ENCODE measurements at places on chromosomes 3 and 15.
A peak's percentile ranks its signal among the peaks of the same experiment; 100 is the strongest.

DNA sequence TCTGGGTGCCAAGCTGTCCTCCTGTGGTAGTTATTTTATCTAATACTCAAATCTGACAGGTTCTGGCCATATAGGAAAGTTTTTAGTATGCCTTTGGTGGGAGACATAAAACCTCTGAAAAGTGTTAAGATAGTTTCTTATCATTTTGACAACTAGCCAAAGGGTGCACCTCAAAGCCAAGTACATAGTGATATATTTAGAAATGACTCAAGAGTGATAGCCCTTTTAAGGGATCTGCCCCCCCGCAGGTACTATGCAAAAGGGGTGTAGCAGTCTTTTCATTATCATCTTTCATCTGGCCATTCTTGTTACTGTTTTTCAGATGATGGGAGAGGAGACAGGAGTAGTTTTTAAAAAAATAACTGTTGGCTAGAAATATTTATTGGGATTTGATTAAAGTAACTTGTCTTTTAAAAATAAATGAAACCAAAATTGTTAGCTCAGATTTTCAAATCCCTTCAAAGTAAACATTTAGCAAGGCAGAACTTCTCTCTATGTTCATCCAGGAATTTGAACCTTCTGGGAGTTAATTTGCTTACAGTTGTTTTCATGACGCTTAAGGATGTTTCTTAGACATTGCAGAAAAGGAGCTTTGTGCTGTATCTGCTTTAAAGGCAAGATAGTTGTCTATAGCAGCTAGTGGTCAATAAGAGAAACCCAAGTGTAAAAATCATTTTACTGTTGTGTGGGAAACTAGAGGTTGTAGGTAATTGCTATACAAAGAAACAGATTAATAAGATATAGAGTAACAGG is 5.1 kb downstream of the PHLDB2 start:
- no peak for DNase-seq

DNA sequence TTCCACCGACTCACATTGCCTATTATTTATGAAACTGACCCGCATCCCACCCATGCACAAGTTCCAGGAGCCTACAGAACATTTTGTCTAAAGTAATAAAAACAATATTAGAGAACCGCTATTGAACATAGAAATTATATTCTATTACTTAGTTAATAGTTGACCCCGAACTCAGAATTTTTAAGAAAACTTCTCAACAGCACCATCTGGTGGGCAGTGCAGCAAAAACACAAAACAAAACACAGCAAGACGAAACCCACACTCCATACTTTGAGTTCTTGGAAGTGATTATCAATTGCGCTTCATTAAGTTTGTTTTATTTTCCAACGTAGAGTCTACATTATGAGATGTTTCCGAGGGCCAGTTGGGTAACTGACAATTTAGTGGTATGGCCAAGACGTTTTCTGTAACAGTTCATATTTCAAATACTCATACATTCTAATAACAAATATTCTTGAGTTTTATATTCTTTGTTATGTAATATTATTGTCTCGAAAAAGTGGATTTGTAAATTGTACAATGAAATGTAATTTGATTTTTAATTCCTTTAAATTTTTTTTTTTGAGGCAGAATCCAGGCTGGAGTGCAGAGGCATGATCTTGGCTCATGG is 24.0 kb upstream of the C3orf70 start:
- DNase-seq, result peak; percentile 23

DNA sequence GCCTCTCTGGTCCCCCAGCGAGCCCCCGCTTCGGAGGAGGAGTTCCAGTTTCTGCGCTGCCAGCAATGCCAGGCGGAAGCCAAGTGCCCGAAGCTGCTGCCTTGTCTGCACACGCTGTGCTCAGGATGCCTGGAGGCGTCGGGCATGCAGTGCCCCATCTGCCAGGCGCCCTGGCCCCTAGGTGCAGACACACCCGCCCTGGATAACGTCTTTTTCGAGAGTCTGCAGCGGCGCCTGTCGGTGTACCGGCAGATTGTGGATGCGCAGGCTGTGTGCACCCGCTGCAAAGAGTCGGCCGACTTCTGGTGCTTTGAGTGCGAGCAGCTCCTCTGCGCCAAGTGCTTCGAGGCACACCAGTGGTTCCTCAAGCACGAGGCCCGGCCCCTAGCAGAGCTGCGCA is 3.5 kb downstream of the PML start:
- no peak for DNase-seq

- DNase-seq, result no peak
These were observed 33.7 kb downstream of the ZBTB11 start for GRCh38 chr3:101643009-101643844.

Measured in stimulated activated CD4-positive, alpha-beta T cell treated with anti-CD3 and anti-CD28 coated beads, Interleukin-4, amount 100 ng/mL, for 24 hours (primary cell).